ENCODE measurements at places on chromosomes 1 and 21.
A peak's percentile ranks its signal among the peaks of the same experiment; 100 is the strongest.

DNA sequence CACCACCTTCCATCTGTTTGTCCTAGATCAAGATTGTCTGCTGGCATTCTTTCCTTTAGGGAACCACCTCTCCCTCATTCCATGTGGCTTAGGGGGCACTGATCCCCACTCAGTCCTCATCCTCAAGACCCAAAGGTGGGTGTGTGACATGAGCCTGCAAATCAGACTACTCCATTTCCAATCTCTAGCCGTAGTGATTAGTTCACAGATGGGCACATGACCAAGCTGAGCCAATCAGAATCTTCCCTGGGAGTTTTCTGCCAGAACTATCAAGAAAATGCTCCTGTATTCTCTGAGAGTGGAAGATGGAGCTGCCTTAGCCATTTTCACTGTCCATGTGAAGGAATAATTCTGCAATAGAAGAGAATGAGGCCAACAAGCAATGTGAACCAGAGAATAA, 19.3 kb upstream of the PTPRF start:
- no peak overlapping the region for H3K27ac ChIP-seq
- no peak for DNase-seq
- H3K4me1 ChIP-seq, result peaks cover 5% of the 10 kb centered on the region
- H3K4me3 ChIP-seq, result no peak overlapping the region
- H3K27me3 ChIP-seq, result no peaks in the 10 kb centered on the region

- DNase-seq, result no peak
- H3K27me3 ChIP-seq, result no peaks in the 10 kb centered on the region
- H3K4me3 ChIP-seq, result no peak overlapping the region
- H3K36me3 ChIP-seq, result peaks cover 49% of the 10 kb centered on the region
Observed at GRCh38 chr1:20891091-20891490, 104.0 kb upstream of the HP1BP3 start.

GRCh38 chr1:1112237-1112985, 3.5 kb downstream of the C1orf159 start:
- H3K27me3 ChIP-seq, result no peaks in the 10 kb centered on the region
- peaks cover 25% of the 10 kb centered on the region for H3K4me1 ChIP-seq
- no peak for DNase-seq
- no peak overlapping the region for H3K27ac ChIP-seq

DNA sequence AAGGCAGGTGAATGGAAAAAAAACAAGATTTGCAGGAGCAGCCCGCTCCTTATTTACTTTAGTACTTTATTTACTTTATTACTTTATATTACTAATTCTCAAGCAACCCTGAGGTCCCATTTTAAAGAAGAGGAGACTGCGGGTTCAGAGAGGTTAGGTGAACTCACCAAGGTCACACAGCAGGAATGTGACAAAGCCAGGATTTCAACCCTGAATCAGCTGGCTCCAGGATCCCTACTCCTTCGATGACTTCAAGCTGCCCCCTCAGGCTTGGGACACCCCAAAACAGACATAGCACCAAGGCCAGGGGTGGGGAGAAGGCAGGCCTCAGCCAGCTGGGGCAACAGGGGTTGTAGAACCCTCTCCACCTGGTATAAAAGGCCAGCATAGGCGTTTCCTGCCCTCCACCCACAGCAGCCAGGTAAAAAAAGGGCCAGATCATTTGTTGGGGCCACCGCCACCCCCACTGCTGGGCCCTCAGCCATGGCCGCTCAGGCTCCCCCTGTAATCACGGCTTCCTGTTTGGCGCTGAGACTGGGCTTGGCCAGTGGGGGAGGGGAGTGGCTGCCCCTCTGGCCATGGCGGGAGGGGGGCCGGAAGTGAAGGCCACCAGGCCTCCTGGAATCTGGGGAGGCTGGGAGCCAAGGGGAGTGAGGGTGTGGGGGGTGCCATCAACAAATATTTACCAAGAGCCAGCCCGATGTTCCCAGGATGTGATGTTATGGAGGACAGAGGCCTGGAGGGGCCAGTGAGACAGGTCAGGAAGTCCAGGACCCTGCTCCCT, 6.6 kb downstream of the SDC3 start:
- peaks cover 29% of the 10 kb centered on the region for H3K27me3 ChIP-seq
- H3K4me1 ChIP-seq, result no peaks in the 10 kb centered on the region
- H3K4me3 ChIP-seq, result no peak overlapping the region
- H3K36me3 ChIP-seq, result no peaks in the 10 kb centered on the region
- DNase-seq, result no peak

- H3K4me1 ChIP-seq, result no peaks in the 10 kb centered on the region
- H3K27ac ChIP-seq, result no peak overlapping the region
- no peaks in the 10 kb centered on the region for H3K36me3 ChIP-seq
- H3K4me3 ChIP-seq, result no peak overlapping the region
Observed at GRCh38 chr1:9025449-9025848, 774 bp downstream of the SLC2A7 start.

GRCh38 chr1:40762144-40762923, 21.3 kb upstream of the KCNQ4 start:
- H3K4me3 ChIP-seq, result no peak overlapping the region
- H3K27me3 ChIP-seq, result no peaks in the 10 kb centered on the region
- peaks cover 94% of the 10 kb centered on the region for H3K36me3 ChIP-seq
- H3K4me1 ChIP-seq, result peaks cover 37% of the 10 kb centered on the region

- H3K27ac ChIP-seq, result no peak overlapping the region
- peaks cover 3% of the 10 kb centered on the region for H3K4me1 ChIP-seq
- H3K36me3 ChIP-seq, result peaks cover 7% of the 10 kb centered on the region
- no peak overlapping the region for H3K4me3 ChIP-seq
Observed at GRCh38 chr1:154290921-154291320, 18.5 kb downstream of the HAX1 start.

- no peak overlapping the region for H3K4me3 ChIP-seq
- H3K36me3 ChIP-seq, result no peaks in the 10 kb centered on the region
- DNase-seq, result no peak
Observed at GRCh38 chr1:190864013-190864641, 386.5 kb upstream of the BRINP3 start.

- DNase-seq, result no peak
- H3K27me3 ChIP-seq, result peaks cover 37% of the 10 kb centered on the region
- peak overlapping the region; percentile 23 for H3K4me3 ChIP-seq
- H3K36me3 ChIP-seq, result peaks cover 17% of the 10 kb centered on the region
- H3K4me1 ChIP-seq, result peaks cover 17% of the 10 kb centered on the region
Observed at GRCh38 chr1:43936431-43937151, 3.0 kb downstream of the ARTN start.

DNA sequence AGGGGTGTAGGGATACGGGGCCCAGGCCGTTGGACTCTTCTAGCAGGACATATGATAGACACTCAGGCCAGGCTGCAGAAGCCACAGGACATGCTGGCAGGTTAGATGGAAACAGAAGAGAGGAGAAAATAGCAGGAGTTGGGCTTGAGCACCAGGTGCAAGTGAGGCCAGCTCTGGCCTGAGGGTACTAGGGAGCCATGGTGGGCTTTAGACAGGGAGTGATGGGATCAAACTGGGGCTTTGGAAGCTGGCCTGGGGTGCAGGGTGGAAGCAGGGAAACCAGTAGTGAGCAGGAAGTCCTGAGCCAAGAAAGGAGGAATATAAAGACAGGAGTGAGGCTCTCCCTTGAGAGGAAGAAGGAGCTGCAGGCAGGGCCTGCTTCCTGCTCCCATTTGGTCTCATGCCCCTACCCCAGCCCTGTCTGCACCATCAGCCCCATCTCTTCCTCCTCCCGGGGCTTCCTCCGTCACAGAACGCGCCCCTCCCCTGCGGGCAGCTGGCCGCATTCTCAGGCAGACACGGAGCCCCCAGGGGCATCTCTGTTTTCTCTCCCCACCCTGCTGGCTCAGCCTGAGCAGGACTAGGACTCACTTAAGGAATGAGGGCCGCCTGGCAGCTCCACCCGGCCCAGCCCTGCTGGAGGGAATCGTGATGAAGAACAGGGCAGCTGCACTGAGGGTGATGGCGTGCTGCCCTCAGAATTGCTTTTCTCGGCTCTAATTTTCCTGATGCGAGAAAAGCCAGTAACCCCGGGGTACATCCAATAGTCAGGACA, 165.5 kb upstream of the TMEM51 start:
- H3K4me3 ChIP-seq, result no peak overlapping the region
- H3K27me3 ChIP-seq, result no peaks in the 10 kb centered on the region
- DNase-seq, result no peak
- no peaks in the 10 kb centered on the region for H3K36me3 ChIP-seq
- no peaks in the 10 kb centered on the region for H3K4me1 ChIP-seq

GRCh38 chr1:157231846-157232525, 93.8 kb upstream of the ETV3 start:
- DNase-seq, result no peak
- H3K27ac ChIP-seq, result no peak overlapping the region
- H3K36me3 ChIP-seq, result no peaks in the 10 kb centered on the region
- H3K4me3 ChIP-seq, result no peak overlapping the region
- no peaks in the 10 kb centered on the region for H3K4me1 ChIP-seq

- no peak overlapping the region for H3K27ac ChIP-seq
- H3K4me1 ChIP-seq, result peaks cover 4% of the 10 kb centered on the region
- H3K27me3 ChIP-seq, result no peaks in the 10 kb centered on the region
- DNase-seq, result no peak
- H3K36me3 ChIP-seq, result peaks cover 77% of the 10 kb centered on the region
Observed at GRCh38 chr1:119116725-119117124, 23.7 kb downstream of the WARS2 start.

- no peak overlapping the region for H3K27ac ChIP-seq
- H3K27me3 ChIP-seq, result no peaks in the 10 kb centered on the region
- H3K4me3 ChIP-seq, result no peak overlapping the region
- no peak for DNase-seq
Observed at GRCh38 chr1:54173681-54174080, 20.9 kb upstream of the CDCP2 start.

DNA sequence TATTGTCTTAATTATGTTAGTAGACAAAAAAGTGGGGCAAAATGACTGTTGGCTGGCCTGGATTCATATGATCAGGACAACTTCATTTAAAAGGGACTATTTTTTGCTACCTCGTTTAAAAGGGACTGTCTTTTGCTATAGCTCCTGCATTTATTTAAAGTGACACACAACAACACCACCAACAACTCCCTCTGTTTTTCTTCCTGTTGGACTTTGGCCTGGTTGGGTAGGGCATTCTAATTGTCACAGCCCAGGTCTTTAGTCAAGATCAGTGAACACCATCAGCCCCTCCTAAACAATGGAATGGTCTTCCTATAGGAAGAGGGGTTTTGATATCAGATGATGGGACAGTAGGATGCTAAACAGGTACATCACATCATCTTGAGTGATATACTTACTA, 241.8 kb downstream of the GPR52 start:
- H3K4me3 ChIP-seq, result no peak overlapping the region
- no peaks in the 10 kb centered on the region for H3K27me3 ChIP-seq
- H3K36me3 ChIP-seq, result peaks cover 11% of the 10 kb centered on the region
- H3K4me1 ChIP-seq, result peaks cover 7% of the 10 kb centered on the region
- DNase-seq, result no peak

GRCh38 chr1:223785808-223786207, 59.9 kb downstream of the TP53BP2 start:
- H3K4me1 ChIP-seq, result no peaks in the 10 kb centered on the region
- H3K36me3 ChIP-seq, result peaks cover 90% of the 10 kb centered on the region
- H3K27ac ChIP-seq, result peak overlapping the region; percentile 4
- H3K4me3 ChIP-seq, result no peak overlapping the region
- H3K27me3 ChIP-seq, result no peaks in the 10 kb centered on the region

- no peak overlapping the region for H3K27ac ChIP-seq
- DNase-seq, result no peak
- H3K4me1 ChIP-seq, result peaks cover 5% of the 10 kb centered on the region
- H3K36me3 ChIP-seq, result peaks cover 20% of the 10 kb centered on the region
- no peak overlapping the region for H3K4me3 ChIP-seq
- no peaks in the 10 kb centered on the region for H3K27me3 ChIP-seq
Observed at GRCh38 chr1:235402457-235403200, 35.4 kb downstream of the TBCE start.

GRCh38 chr1:208251015-208251414, 6.8 kb upstream of the PLXNA2 start:
- H3K27ac ChIP-seq, result no peak overlapping the region
- no peaks in the 10 kb centered on the region for H3K4me1 ChIP-seq
- H3K4me3 ChIP-seq, result no peak overlapping the region
- H3K36me3 ChIP-seq, result no peaks in the 10 kb centered on the region
- H3K27me3 ChIP-seq, result peaks cover 41% of the 10 kb centered on the region

DNA sequence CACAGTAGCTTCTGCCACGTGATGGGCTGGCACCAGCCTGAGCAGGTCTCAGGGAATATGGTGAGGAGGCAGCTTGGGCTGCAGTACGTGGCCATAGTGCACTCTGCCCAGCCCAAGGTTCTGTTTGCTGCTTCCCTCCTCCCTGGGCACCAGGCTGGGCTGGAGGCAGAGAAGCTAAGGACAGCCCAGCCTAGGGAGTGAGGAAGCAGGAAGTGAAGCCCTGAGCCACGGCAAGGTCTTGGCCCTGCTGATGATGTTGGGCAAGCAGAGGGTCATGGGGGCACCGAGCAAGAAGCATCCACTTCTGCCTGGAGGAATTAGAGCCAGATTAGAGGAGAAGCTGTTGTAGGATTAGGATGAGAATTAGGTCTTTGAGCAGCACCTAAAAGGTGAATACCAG, 326.7 kb upstream of the VAMP3 start:
- DNase-seq, result no peak
- no peaks in the 10 kb centered on the region for H3K27me3 ChIP-seq
- H3K4me1 ChIP-seq, result no peaks in the 10 kb centered on the region
- H3K4me3 ChIP-seq, result no peak overlapping the region

DNA sequence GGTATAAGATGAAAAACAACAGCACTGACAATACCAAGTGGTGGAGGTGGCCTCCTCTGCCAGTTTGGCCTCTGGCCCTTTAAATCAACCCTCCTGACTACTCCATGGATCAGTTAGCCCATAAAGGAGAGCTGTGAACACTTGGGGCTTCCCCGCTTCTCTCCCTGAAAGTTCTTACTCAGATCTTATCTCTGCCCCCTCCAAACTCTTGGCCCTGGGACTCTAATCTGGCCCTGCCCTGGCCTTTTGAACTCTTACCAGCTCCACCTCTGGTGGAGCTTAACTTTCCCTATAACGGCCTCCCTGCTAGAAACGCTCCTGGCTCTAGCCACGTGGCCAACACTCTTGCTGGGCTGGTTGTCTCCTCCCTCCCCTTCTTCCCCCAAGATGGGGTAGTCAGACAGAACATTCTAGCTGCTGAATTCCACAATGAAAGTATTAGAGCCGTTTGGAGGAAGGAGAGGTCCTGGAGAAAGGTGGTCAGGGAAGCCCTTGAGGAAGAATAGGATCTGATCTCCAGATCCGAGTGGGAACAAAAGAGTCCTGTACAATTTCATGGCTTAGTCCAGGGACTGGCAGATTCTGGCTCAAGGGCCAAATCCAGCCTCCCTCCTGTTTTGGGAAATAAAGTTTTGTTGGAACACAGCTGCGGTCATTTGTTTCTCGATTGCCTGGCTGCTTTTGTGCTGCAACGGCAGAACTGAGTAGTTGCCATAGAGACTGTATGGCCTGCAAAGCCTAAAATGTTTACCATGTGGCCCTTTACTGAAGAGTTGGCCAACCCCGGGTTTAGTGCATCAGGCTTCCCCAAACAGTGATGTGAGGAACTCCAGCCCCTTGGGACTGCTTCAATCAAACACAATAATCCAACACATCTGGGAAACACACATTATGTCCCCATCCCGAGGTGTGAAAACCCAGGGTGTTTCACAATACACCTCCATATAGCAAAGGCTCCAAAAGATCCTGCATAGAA, 9.5 kb upstream of the PIGR start:
- H3K27ac ChIP-seq, result no peak overlapping the region
- no peaks in the 10 kb centered on the region for H3K36me3 ChIP-seq
- H3K27me3 ChIP-seq, result no peaks in the 10 kb centered on the region
- DNase-seq, result no peak
- peaks cover 19% of the 10 kb centered on the region for H3K4me1 ChIP-seq
- no peak overlapping the region for H3K4me3 ChIP-seq
